Motor neuron (in vitro differentiated cells): ENCODE measurements at places on chromosomes 4 and X. TPM values are rescaled to one million over a fixed set of nuclear protein-coding genes. Genes with fewer than 3 reads are reported as not detected.

C4orf36 gene
- 0.47 and 1.3 TPM in 2 replicates for total RNA-seq

PRRG1 gene
- total RNA-seq = 6.4 and 7.4 TPM in 2 replicates

AGA gene
- 9.6 and 11.7 TPM in 2 replicates for total RNA-seq

PCDH18 gene
- 50.0 and 50.3 TPM in 2 replicates for total RNA-seq

IRAK1 gene
- 28.8 and 30.4 TPM in 2 replicates for total RNA-seq

MUC7 gene
- 0.27 and 0.29 TPM in 2 replicates for total RNA-seq

RASL11B gene
- 2.8 and 3.0 TPM in 2 replicates for total RNA-seq

XAGE1A gene
- total RNA-seq = not detected in 2 replicates

EGFL6 gene
- total RNA-seq = 0.38 and 0.51 TPM in 2 replicates

CDX4 gene
- total RNA-seq = not detected in 2 replicates

STK32B gene
- 6.3 and 6.7 TPM in 2 replicates for total RNA-seq

RXFP1 gene
- total RNA-seq = 0.49 and 1.1 TPM in 2 replicates

CYLC1 gene
- total RNA-seq = 0.05 TPM in 1 of 2 replicates, not detected in the other

PGK1 gene
- total RNA-seq = 408 and 410 TPM in 2 replicates

ASMTL gene
- total RNA-seq = 26.3 and 40.2 TPM in 2 replicates

P2RY8 gene
- total RNA-seq = 0.25 and 0.27 TPM in 2 replicates

OPRPN gene
- total RNA-seq = 0.57 TPM in 1 of 2 replicates, not detected in the other

GAGE12E gene
- total RNA-seq = not detected in 2 replicates

GAGE2A gene
- total RNA-seq = not detected in 2 replicates

CXCL11 gene
- total RNA-seq = not detected in 2 replicates

MCF2 gene
- total RNA-seq = 2.4 and 3.4 TPM in 2 replicates

NPY1R gene
- total RNA-seq = 1.7 and 2.9 TPM in 2 replicates

MAGEA2B gene
- not detected in 2 replicates for total RNA-seq

ARHGEF9 gene
- total RNA-seq = 17.6 and 21.8 TPM in 2 replicates

KLHL4 gene
- total RNA-seq = 2.1 and 3.2 TPM in 2 replicates

ARHGAP36 gene
- 0.44 and 0.49 TPM in 2 replicates for total RNA-seq

MAGEE1 gene
- 7.4 and 7.8 TPM in 2 replicates for total RNA-seq

PDCL2 gene
- total RNA-seq = not detected in 2 replicates

BRS3 gene
- total RNA-seq = 0.18 and 0.35 TPM in 2 replicates

FABP2 gene
- 0.35 TPM in 1 of 2 replicates, not detected in the other for total RNA-seq
